Hematopoietic multipotent progenitor cell treated with erythropoietin and hydrocortisone succinate and interleukin-3 and kit ligand, for 17 days (in vitro differentiated cells): ENCODE measurements at places on chromosomes 3 and 15.

DNA sequence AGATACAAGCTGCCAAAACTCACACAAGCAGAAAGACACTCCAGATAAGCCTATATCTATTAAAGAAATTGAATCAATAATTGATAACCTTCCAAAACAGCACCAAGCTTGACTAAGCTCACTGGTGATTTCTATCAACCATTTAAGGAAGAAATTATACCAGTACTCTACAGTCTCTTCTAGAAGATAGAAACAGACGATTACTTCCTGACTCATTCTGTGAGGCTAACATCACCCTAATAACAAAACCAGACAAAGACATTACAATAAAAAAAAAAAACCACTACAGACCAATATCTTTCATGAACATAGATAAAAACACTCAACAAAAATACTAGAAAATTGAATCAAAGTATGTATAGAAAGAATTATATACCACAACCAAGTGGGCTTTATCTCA, 20.2 kb downstream of the CHDH start:
- DNase-seq: no peak

GRCh38 chr3:149881879-149882278, 68.9 kb downstream of the RNF13 start:
- DNase-seq: no peak

GRCh38 chr15:85500060-85500708, 119.8 kb downstream of the AKAP13 start:
- no peak for DNase-seq

- DNase-seq: no peak
Measured at GRCh38 chr3:14286887-14287500, 108.4 kb downstream of the LSM3 start.

DNA sequence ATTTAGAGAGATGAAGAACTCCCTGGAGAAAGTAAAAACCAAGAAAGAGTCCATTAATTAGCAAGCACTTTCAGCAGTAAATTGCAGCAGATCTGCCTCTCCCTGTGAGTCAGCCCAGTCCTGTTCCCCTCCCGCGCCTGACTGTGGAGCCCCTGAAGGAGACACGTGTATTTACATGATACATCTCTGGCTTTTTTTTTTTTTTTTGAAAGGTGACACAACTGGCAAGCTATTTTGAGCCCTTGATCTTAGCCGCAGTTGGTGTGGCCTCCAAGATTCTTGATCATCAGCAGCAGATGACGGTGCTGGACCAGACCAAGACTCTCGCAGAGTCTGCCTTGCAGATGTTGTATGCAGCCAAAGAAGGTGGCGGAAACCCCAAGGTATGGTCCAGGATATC, 271.8 kb upstream of the TPM1 start:
- DNase-seq: no peak

DNA sequence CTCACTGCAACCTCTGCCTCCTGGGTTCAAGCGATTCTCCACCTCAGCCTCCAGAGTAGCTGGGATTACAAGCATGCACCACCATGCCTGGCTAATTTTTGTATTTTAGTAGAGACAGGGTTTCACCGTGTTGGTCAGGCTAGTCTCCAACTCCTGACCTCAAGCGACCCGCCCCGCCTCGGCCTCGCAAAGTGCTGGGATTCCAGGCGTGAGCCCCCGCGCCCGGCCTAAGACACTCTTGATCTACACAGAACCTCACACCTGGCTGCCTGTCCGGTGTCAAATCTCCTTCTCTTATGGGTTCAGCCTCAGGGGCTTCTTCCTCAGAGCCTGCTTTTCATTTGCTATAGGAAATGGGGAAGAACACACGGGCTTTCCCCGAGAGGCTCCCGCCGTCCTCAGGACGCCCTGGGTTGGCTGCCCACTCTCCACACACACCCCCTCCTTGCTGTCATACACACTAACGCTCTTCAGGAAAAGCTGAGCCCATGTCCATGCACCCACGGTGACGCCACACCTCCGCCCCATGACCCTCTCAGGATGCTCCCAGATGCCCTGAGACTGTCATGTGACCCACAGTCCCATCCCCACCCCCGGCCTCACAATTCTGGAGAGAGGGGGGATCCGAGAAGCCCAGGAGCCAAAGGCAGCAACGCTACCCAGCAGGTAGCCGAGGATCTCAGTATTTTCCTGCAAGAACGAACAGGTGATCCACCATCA, 10.4 kb downstream of the TMEM44 start:
- no peak for DNase-seq

DNA sequence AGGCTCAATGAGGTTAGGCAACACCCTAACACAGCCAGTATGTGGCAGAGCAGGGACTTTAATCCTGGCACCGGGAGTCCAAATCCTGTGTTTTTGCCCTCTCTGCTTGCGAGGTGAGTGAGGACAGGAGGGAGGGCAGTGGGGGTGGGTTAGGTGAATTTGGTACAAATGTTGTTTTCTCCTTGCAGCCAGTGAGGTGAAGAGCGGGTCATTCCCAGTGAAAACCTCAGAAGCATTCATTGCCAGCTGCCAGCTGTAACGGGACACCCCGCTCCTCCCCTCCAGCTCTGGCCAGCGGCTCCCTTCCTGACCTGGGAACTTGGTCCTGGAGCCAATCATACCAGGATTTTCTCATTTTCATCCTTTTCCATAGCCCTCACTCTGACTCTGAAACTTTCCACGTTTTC, 45.7 kb upstream of the RAB6B start:
- DNase-seq: no peak

DNA sequence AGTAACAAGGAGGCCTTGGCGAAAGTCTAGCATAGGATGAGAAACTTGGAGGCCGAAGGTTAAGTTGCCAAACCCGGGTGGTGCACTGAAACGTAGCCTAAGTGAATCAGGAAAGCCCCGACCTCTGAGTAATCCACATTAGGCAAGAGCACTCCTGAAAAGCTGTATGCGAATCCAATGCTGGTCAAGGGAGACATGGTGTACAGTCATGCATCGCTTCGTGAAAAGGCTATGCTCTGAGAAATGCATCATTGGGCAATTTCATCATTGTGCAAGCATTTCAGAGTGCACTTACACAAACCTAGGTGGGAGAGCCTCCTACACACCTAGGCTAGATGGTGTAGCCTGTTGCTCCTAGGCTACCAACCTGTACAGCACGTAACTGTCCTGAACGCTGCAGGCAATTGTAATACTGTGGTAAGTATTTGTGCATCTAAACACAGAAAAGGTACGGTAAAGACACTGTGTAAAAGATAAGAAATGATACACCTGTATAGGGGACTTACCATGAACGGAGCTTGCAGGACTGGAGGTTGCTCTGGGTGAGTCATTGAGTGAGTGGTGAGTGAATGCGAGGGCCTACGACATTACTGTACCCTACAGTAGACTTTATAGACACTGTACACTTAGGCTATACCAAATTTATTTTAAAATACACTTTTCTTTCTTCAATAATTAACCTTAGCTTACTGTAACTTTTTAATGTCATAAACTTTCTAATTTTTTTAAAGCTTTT, 222.5 kb downstream of the SHQ1 start:
- no peak for DNase-seq

- peak; percentile 51 for DNase-seq
Measured at GRCh38 chr3:152323834-152324233, 55.1 kb downstream of the MBNL1 start.

GRCh38 chr3:30640851-30641250, 34.5 kb downstream of the TGFBR2 start:
- DNase-seq: no peak

DNA sequence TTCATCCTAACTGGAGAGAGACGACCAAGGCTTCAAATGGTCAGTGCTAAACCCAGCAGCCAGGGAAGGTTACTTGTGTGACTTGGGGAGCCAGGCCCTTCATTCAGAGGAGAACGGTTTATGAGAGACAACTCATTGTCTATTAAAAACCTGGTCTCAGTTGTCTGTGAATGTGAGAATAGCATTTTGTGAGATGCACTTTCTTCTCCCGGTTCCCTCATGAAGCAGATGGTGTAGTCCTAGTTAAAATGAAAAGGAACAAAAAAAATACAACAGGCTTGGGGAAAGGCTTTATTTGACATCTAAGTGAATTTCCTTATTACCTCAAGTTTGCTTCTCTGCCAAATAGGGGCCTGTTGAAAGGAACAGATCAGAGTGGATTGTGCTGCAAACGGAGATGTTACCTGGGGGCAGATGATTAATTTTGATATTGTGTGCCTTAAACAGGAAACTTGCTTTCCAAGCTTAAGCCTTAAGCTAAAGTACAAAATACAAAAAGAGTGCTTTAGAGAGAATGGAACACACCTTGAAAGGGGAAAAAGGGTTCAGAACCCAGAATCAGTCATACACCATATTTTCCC, 202.7 kb upstream of the BHLHE40 start:
- DNase-seq: no peak

GRCh38 chr3:17938313-17938712, 195.9 kb upstream of the TBC1D5 start:
- no peak for DNase-seq

- no peak for DNase-seq
Measured at GRCh38 chr3:187954873-187955586, 198.9 kb upstream of the LPP start.

DNA sequence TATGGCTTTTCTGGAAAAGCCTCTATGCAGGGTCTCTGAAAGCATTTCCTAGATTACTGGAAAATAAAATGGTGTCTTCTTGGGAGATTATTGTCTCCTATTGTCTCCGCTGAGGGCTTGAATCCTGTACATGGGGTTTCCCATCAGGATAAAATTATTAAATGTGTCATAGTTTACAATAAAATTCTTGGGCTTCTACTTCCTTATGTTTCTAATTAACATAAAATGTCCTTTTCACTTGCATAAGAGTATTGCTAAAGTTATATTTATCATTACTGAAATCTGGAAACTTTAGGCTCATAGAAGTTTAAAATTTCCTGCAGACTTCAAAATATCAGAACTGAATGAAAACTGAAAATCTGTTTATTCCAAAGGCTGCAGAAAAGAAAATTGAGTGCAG, 595.5 kb upstream of the AGTR1 start:
- no peak for DNase-seq

GRCh38 chr15:88604381-88605188, 16.6 kb upstream of the AEN start:
- no peak for DNase-seq

GRCh38 chr3:30161375-30161774, 445.0 kb upstream of the TGFBR2 start:
- no peak for DNase-seq

GRCh38 chr3:567488-568185, 371.1 kb downstream of the CHL1 start:
- no peak for DNase-seq

DNA sequence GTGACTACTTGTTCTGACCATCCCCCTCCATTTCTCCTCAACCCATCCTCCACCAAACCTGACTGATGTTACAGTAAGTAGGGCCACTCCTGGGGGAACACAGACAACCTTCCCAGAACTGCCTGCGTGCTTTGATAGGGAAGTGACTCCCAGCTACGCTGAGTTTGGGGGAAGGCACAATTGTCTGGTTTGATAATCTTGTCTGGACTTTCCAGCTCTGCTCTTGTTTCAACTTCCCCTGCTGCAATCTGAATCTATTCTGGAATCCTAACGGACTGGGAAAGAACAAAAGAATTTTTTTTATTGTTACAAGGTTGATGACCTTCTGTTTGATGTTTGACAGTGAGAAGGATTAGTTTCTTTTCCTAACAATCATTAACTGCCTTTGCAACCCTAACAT, 895.6 kb downstream of the ROBO1 start:
- DNase-seq: no peak

GRCh38 chr3:62139957-62140356, 233.4 kb downstream of the FEZF2 start:
- no peak for DNase-seq

- DNase-seq: no peak
Measured at GRCh38 chr3:153631102-153631501, 469.1 kb downstream of the RAP2B start.

GRCh38 chr15:58459045-58459444, 27.3 kb downstream of the LIPC start:
- DNase-seq: no peak

- DNase-seq: no peak
Measured at GRCh38 chr15:83977992-83978391, 257.6 kb upstream of the GOLGA6L4 start.

DNA sequence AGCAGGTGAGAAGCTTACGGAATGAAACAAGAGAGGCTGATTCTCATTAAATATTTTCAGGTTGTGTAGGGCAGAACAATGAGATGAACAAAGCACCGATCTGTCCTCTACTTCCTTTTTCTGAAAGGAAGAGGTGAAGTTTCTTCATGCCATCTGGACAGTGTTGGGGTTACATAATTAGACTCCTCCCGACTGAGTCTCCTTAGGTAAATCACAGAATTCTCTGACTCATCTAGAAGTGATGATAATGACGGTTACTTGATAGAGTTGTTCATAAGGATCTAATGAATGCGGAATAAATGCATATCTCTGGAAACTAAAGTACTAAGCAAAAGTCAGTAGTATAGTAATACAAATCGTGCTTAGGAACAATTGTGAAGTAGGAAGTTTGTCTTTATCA, 21.2 kb downstream of the CRTC3 start:
- DNase-seq: no peak

DNA sequence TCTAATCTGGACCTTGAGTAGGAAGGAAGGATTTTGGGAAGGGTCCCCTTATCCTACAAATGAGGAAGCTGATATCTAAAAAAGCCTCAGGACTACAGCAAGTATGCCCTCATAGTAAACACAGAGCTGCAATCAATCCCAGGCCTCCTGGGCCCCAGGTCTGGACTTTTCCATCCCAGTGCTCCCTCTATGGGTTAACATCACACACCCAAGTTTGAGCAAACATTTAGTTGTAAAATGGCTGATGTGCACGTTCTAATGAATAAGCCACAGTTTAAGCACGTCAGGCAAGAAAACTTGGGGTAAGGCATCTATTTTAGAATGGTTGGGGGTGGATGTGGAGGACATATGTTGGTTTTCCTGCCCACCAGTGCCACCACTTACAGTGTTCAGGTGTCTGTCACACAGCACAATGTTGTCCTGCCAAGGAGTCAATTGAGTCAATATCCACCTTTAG, 44.3 kb upstream of the UBE2E1 start:
- DNase-seq: no peak

GRCh38 chr15:89317186-89317720, 17.4 kb downstream of the POLG start:
- no peak for DNase-seq

DNA sequence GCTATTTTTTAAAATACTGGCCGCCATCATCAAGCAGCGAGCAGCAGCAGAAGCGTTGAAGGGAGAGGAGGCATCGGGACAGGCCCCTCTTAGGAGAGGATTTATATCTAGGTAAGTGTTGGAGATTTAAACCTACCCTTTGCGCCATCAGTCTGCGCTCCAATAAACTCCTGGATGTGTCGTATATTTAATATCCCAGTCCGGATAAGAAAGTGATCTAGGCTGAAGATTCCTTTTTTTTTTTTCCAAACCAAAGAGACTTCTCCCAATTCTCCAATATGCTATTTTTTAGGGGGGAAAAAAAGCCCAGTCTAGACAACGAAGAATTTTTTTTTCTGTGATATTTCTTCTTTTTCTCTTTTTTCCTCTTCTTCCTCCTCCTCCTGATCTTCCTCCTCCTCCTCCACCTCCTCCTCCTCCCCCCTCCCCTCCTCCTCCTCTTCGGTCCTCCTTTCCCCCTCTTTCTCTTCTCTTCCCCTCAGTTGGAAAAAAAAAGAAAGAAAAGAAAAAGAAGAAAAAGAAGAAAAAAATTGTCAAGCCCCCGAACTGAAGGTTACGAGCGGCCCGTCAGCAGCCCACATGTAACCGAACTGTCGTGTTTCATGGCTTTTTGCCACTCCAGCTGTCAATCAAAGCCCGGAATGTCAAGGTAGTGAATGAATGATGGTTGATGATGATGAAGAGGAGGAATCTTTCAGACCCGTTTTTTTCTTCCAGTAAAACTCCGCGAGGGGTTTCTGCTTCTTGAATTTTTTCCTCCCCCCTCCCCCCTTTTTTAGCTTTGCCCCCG, 835 bp downstream of the MEIS2 start:
- DNase-seq: no peak

- no peak for DNase-seq
Measured at GRCh38 chr15:96699871-96700401, 369.4 kb downstream of the NR2F2 start.
